ENCODE measurements at places on chromosomes 1 and 21.

- no peak for DNase-seq
These were observed 124.7 kb upstream of the COL6A1 start for GRCh38 chr21:45856906-45857305.

DNA sequence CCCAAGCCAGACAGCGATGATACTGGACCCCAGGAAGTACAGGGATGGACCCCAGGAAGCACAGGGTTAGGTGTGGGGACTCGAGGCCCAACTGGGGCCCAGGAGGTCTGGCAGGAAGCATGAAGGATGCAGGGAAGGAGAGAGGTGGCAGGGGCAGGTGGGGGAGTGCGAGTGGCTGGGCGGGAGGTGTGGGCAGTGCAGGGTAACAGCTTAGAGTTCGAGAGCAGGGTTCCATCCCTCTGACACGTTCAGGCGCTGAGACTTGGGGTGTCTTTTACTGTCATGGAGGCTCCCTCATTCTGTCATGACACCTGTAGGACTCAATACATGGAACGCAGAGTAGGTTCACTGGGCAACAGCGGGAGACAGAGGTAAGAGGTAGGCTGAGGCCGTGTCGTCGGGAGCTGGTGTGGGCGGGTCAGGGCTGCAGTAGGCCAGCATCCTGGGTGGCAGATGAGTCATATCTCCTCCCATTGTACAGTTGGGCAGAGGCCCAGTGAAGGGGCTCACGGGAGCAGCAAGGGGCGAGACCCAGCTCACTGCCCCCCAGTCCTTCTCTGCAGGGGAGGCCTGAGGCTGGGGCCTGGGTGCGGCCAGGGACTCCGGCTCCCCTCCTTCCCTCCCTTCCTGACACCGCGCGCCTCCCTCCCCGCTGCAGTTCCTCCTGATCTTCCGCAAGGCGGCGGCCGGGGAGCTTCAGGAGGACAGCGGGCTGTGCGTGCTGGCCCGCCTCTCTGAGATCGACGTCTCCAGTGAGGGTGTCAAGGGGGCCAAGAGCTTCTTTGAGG lies 11.6 kb upstream of the CTRC start:
- DNase-seq, result no peak

DNA sequence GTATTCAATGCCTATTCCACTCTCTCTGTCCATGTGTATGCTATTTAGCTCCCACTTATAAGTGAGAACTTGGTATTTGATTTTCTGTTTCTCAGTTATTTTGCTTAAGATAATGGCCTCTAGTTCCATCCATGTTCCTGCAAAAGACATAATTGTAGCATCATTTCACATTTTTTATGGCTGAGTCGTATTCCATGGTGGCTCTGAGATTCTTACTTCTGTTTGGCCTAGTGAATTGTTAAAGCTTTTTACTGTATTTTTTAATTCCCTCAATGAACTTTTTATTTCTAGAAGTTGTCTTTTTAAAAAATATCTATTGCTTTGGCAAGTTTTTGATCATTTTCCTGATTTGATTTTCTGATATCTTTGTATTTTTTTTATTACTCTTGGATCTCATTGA lies 635.6 kb downstream of the PLA2G4A start:
- no peak for DNase-seq

- no peak for DNase-seq
These were observed 116.9 kb downstream of the TGFBR3 start for GRCh38 chr1:91768786-91769725.

DNA sequence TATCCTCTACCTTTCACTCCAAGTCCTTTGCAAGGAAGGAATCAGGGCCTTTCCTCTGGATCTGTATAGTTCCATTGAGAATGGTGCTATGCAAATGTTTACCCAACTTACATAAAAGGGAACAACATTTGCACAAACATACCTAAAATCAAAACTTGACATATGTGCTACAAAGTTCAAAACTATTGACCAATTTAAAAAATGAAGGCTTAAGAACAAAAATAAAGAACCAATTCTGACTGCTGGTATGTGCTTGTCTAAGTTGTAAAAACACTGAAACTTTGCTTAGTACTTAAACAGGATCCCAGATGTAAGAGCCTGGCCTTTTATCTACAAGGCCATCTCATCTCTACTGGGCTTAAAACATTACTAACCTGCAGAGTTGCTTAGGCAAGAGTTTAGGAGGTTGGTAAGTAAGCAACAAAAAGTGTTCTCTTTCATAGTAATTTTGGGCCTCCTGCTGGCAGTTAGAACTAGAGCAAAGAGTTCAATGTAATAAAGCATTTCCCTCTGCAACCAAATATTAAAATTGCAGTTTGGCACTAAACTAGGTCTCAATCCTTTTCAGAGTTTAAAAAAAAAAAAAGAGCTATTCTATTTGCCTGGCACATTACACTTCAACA lies 2.0 kb downstream of the SCMH1 start:
- DNase-seq, result no peak

DNA sequence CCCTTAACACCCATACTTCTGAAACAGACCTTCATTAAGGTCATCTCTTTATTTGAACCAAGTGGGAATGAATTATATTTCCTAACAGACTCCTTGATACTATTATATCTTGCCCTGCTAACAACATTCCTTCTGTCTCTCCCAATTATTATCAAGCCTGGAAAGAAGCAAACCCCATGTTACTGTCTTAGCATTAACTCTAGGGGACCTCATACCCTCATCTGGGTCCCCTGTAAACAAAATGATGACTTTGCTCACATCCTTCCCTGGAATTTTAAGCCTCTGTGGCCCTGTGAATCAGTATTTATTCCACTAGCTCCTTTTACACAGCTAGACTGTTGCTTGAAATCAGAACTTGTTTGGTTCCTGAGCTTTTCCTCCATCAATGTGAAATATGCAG lies 38.3 kb upstream of the BCL10 start:
- DNase-seq, result no peak

GRCh38 chr1:182174513-182174855 lies 113.0 kb upstream of the ZNF648 start:
- no peak for DNase-seq

GRCh38 chr1:112058815-112059450 lies 69.5 kb upstream of the KCND3 start:
- peak; percentile 17 for DNase-seq

- DNase-seq, result no peak
These were observed 134.8 kb downstream of the FGGY start for GRCh38 chr1:59431566-59432294.

DNA sequence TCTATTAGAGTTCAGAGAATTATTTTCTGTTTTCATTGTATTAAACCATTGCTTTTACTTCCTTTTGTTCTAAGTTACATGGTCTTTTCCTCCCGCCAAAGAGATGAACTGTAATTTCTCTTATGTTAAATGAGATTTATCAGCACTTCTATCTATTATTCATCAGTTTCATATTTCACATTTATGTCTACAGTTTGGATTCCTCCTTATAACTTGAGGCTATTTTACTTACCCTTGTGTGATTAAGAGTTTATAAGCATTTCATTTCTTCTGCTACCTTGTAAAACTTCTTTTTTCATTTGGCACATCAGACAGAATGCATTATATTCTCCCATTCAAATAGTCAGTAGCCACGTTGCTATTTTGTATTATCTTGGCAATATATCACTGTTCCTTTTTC lies 248.2 kb downstream of the PLA2G4A start:
- DNase-seq, result no peak

DNA sequence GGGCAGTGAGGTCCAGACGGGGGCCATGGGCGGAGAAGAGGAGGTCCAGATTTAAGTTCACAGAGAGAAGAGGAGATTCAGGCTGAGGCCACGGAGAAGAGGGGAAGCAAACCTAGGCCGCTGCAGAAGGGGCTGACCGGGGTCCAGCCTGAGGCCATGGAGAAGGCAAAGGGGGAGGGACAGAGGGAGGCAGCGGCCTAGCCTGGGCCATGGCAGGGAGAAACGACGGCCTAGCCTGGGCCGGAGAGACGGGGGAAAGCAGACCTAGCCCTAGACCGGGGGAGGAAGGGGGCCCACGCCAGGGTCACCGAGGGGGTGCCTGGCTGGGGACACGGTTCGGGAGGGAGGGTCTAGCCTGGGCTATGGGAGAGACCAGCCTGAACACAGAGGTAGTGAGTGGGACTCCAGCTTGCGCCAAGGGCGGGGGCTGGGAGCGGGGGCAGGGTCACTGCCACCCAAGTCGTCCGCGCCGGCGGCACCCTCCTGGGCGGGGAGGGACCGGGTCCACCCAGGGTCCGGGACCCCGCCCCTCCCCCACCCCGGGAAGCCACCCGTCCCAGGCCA lies 459 bp downstream of the CAPZB start:
- peak; percentile 33 for DNase-seq

DNA sequence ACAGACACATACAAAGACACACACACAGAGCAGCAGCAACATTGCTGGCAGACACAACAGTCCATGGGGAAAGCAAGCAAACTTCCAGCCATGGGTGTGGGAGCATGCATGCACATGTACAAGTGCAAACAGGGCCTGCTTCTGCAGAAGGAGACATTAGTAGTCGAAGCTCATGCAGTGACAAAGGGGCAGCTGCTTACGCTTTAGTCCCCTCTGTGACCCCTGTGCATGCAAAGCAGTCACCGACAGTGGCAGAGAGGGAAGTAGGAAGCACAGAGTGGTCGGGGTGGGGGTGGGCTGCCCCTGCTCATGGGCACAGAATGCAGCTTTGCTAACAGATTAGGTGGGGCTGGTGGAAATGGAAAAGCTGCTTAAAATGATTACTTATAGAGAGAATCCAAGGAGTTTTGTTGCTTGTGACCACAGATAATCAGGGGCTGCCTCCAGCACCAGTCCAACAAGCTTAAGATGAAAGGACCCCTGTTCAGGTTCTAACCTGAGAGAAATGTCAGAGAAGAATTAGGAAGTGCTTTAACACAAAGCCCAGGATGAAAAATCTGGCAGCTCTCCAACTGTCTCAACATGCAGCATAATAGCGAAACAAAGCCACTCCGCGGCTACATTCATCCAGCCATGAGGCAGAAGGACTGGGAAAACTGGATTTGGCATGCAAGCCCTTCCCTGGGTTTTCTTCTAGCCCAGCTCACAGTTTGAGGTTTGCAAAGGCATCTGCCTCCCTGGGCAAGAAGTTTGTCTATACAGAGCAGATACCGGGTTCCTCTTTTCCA lies 378.9 kb downstream of the KCNH1 start:
- no peak for DNase-seq

DNA sequence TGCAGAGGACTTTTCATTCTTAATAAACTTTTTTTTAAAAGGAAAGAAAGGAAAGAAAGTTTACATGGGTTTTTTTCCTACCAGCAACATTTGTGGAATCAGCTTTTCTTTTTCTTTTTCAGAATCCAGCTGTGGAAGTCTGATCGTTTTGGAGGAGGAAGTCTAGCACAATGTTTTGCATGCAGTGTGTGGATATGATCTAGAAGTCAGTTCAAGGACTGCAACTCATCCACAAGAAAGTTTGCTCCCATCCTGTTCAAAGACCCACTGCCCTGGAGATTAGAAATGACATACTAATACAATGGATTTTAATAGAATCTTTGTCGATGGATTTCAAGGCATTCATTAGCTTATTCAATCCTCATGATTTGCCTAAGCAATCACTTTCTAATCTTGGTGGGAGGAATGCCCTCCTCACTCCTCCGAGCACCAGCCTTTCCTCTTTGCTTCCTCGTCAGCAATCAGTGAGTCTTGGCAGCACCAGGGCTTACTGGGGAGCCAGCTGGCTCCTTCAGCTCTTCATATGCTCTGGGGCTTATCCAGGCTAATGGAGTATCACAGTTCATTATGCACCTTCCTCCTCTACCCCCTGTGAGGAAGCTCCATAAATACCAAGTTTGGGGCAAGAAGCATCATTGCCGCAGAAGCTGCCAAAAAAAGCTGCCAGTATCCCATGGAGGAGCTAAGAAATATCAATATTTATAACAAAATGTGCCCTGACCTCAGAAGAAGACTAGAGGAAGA lies 392.3 kb upstream of the PKN2 start:
- DNase-seq, result no peak

GRCh38 chr1:45359882-45360513 lies 19.8 kb upstream of the MUTYH start:
- peak; percentile 39 for DNase-seq

- no peak for DNase-seq
These were observed 469.5 kb downstream of the MATN1 start for GRCh38 chr1:30253807-30254440.

DNA sequence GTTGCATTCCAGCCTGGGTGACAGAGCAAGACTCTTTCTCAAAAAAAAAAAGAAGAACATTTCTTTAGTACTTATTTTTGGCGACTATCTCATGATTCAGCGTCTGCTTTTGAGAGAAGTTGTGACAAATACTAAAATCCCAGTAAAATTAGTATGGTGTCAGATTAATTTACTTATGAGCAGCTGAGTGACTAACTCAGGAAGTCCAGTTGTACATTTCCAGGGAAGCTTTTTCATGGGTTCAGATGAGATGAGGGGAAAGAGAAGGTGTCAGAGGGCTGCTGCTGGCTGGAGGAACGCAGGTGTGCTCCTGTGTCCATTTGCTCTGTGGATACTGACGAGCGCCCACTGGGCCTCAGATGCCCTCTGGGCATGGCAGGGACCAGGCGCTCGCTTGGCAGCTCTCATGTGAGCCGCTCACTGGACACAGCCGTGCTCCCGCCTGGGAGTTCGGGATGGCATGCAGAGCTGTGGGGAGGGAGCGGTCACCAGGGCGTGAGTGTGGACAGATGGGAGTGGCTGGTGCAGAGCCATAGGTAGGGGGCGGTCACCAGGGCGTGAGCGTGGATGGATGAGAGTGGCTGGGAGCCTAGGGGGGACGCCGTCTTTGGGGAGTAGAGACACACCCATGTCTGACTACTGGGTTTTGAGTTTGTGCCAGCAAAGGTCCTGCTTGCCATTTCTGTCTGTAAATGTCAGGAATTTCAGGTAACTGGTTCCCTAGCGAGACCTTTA lies 55.0 kb downstream of the ADARB1 start:
- DNase-seq, result no peak

DNA sequence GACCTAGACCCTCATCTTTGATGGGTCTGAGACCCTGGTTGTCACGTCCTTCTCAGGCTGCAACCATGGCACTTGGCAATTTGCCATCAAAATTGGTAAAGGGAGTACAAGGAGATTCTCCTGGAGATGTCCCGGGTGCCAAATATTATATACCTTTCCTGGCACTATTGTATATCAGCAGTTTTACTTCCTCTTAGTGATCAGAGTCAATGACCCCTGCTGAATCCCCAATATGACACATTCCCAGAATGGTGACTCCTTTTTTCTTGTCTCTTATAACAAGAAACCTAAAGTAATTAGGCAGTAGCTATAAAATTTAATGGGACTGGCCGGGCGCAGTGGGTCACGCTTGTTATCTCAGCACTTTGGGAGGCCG lies 39.6 kb upstream of the CDC42BPA start:
- no peak for DNase-seq
